ENCODE measurements at places on chromosomes 4 and X.

GRCh38 chrX:101219864-101220346, 319 bp downstream of the DRP2 start:
- DNase-seq: no peak

DNA sequence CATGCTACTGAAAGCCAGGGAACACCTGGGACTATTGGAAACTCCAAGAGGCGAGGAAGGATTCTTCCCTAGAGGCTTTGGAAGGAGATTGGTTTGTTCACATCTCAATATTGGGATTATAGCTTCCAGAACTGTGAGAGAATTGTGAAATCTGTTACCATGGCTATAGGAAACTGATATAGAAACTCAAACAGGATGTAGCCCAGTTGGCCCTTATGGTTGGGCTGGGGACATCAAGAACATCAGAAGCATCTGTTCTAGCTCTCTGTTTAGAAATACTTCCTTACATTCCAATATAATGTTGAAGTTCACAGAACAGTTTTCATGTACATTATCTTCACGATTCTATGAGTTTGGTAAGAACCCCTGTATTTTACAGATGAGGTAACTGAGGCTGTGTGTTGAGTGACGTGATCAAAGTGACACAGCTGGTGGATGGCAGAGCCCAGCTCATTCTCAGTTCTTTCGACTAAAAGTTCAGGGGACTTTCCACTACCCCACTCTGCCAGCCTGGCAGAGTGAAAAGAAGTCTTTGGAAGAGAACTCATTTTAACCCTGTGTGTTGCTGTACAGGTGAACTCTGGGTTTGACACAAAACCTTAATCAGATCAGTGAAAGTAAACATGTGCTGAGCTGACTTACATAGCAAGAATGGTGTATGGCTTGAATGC, 183.0 kb downstream of the GBA3 start:
- DNase-seq: no peak

DNA sequence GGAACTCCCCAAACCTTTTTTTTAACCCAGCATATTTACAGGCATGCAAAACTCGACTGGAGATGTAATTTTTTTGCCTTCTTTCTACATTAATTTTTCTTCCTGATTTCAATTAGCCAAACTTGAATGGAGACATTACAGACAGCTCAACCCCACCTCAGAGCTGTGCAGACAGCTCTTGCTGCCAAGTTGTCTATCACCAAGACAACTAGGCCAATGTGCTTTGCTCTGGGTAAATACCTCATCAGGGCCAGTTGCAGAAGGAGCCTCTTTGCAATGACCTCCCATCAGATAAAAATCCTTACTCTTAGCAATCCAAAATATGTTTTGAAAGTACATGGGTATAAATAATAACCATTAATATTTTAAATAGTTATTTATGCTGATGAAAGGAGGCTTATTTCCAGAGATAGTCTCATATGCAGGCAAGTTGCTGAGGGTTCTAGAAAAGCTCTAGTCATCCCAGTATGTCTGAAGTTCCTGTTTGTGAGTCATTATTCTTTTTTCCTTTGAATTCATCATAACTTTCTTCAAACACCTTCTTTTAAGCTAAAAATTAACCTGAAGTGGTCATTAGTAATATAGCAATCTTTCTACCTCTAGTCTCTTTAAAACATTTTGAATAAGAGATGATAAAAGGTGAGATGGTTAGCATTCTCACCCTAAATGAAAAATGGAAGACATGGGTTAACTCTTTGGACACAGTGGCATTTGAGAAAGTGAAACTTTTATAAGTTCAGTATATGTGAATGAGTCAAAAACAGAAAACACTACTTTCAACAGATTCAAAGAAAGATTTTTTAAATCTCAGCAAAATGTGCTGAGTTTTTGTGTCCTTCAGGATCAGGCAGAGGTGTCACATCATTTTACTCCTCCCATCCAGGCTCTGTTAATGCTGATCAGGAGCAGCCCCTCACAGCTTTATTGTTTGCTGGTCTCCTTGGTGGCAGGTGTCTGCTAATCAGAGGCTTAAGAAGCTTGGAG, 475.5 kb upstream of the FGF16 start:
- DNase-seq: no peak

DNA sequence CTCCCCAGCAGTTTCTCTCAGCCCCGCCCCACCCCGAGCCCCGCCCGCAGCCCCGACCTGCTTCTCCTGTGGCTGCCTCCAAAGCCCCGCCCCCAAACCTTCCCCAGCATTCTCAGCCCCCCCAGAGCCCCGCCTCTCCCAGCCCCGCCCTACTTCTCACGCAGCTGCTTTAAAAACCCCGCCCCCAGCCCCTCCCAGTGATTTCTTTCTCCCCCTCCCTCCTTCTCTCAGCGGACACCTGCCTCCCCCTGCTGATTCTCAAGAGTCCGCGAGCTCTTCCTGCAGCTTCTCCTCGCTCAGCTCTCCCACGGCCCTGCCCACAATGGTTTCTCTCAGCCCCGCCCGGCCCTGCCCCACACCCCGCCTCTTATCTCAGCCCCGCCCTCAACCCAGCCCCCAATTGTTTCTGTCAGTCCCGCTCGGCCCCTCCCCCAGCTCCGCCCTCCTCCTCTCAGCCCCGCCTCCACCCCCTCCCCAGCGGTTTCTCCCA, 636 bp upstream of the EOLA1 start:
- peak; percentile 97 for DNase-seq

DNA sequence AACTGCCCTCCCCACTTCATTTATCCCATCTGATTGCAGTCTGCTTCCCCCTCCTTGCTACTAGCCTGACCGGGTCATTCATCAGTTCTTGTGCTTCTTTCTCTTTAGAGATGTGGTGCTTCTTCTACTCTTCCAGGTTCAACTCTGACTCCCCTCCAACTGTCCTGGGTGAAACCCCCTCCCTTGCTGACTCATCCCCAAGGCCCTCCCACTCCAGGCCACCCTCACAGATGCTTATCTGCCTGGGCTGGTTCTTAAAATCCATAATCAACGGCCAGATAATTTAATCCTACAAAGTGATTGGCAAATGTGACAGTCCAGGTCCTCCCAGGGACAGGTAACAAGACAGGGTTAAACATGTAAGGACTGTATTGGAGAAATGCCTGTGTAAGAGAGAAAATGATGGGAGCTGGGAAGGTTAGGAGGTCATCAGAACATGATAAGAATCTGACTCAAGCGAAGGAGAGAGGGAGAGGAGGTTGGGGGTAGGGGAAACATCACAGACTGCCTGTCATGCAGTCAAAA, 182.8 kb upstream of the C1QTNF7 start:
- DNase-seq: no peak

DNA sequence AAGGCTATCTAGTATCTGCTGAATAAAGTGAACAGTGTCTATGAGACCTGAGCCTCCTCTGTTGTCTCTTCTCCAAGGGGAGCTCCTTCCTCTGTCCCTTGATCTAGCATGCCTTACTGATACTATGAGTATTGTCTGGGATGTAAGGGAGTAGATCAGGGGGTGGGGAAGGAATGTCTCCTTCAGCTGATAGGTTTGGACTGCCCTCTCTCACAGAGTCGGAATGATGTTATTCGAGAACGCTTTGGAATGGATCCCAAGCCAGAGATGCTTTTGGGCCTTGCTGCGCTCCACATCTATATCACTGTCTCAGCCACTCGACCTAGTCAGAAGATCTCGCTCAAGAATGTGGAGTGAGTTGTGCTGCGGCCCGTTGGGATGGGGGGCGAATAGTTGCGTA, 68.3 kb upstream of the PRPS1 start:
- DNase-seq: peak; percentile 29

GRCh38 chr4:107299646-107300045, 263.5 kb upstream of the DKK2 start:
- no peak for DNase-seq
